ENCODE measurements at places on chromosomes 7 and 10. TPM values are rescaled to one million over a fixed set of nuclear protein-coding genes. Genes with fewer than 3 reads are reported as not detected.

GRCh38 chr10:121085367-121085766 lies 234.2 kb downstream of the WDR11 start:
- DNase-seq: no peak
- H3K4me3 ChIP-seq: no peak overlapping the region
- no peaks in the 10 kb centered on the region for H3K27me3 ChIP-seq
- H3K27ac ChIP-seq: no peak overlapping the region
- H3K4me1 ChIP-seq: no peaks in the 10 kb centered on the region

DNA sequence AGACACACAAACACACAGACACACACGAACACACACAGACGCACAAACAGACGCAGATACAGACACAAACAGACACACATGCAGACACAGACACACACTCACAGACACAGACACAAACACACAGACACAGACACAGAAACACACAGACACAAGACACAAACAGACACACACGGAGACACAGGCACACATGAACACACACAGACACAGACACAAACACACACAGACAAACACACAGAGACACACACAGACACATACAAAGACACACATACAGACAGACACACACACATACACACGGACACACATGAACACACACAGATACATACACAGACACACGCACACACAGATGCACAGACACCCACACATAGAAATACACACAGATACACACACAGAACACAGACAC lies 434.9 kb downstream of the DNAJB6 start:
- no peaks in the 10 kb centered on the region for H3K27me3 ChIP-seq
- no peak overlapping the region for H3K27ac ChIP-seq
- no peak for DNase-seq
- no peak overlapping the region for H3K4me3 ChIP-seq
- no peaks in the 10 kb centered on the region for H3K36me3 ChIP-seq

SOSTDC1 gene
- total RNA-seq: not detected

- H3K27me3 ChIP-seq: no peaks in the 10 kb centered on the region
- H3K27ac ChIP-seq: no peak overlapping the region
- no peak for DNase-seq
- no peaks in the 10 kb centered on the region for H3K4me1 ChIP-seq
Observed at GRCh38 chr10:14667280-14667679, 107.4 kb downstream of the FAM107B start.

MEST gene
- total RNA-seq: 3.5 TPM

GRCh38 chr10:24685958-24686540 lies 37.6 kb downstream of the ARHGAP21 start:
- H3K36me3 ChIP-seq: no peaks in the 10 kb centered on the region
- no peaks in the 10 kb centered on the region for H3K27me3 ChIP-seq
- H3K4me1 ChIP-seq: peaks cover 5% of the 10 kb centered on the region
- no peak overlapping the region for H3K27ac ChIP-seq
- DNase-seq: no peak

- H3K27me3 ChIP-seq: no peaks in the 10 kb centered on the region
- DNase-seq: no peak
- peaks cover 48% of the 10 kb centered on the region for H3K4me1 ChIP-seq
- no peak overlapping the region for H3K4me3 ChIP-seq
- H3K36me3 ChIP-seq: no peaks in the 10 kb centered on the region
Observed at GRCh38 chr10:70500368-70500767, 21.8 kb downstream of the PALD1 start.
